ENCODE measurements at places on chromosomes 4 and X.

GRCh38 chr4:127217586-127218229, 415.0 kb upstream of the INTU start:
- H3K4me3 ChIP-seq = no peak overlapping the region
- no peaks in the 10 kb centered on the region for H3K36me3 ChIP-seq
- no peaks in the 10 kb centered on the region for H3K27me3 ChIP-seq
- H3K4me1 ChIP-seq = no peaks in the 10 kb centered on the region
- no peak for DNase-seq
- H3K27ac ChIP-seq = no peak overlapping the region

DNA sequence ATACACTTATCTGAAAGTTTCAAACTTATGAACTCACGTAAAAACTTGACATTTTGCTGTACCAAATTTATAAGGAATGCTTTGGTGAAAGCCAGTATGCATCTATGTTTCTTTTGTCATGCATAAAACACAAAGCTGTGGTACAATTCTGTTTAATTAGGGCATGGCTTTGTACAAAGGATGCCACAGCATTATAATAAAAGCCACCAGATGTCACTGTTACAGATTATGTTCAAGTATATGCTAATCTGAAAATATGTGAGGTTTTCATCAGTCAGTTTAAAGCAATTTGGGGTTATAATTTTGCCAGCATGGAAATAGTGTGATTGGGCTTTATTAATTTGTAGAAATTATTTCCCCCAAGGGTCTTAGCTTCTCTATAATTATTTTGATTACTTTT, 69.0 kb downstream of the ATOH1 start:
- no peaks in the 10 kb centered on the region for H3K27me3 ChIP-seq
- H3K4me3 ChIP-seq = no peak overlapping the region
- no peaks in the 10 kb centered on the region for H3K4me1 ChIP-seq
- no peak for DNase-seq
- H3K36me3 ChIP-seq = no peaks in the 10 kb centered on the region

DNA sequence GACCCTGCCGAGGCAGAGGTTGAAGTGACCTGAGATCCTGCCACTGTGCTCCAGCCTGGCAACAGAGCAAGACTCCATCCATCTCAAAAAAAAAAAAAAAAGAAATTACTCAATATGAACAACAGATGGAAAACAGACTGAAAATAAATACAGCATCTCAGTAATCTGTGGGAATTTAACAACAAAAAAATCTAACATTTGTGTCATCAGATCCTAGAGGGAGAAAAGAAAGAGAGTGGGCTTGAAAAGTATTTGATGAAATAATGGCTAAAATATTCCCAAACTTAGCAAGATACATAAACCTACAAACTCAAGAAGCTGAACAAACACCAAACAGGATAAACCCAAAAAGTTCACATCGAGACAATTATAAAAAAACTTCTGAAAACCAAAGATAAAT, 84.7 kb downstream of the CENPC start:
- H3K27ac ChIP-seq = no peak overlapping the region
- H3K27me3 ChIP-seq = no peaks in the 10 kb centered on the region
- H3K36me3 ChIP-seq = no peaks in the 10 kb centered on the region

DNA sequence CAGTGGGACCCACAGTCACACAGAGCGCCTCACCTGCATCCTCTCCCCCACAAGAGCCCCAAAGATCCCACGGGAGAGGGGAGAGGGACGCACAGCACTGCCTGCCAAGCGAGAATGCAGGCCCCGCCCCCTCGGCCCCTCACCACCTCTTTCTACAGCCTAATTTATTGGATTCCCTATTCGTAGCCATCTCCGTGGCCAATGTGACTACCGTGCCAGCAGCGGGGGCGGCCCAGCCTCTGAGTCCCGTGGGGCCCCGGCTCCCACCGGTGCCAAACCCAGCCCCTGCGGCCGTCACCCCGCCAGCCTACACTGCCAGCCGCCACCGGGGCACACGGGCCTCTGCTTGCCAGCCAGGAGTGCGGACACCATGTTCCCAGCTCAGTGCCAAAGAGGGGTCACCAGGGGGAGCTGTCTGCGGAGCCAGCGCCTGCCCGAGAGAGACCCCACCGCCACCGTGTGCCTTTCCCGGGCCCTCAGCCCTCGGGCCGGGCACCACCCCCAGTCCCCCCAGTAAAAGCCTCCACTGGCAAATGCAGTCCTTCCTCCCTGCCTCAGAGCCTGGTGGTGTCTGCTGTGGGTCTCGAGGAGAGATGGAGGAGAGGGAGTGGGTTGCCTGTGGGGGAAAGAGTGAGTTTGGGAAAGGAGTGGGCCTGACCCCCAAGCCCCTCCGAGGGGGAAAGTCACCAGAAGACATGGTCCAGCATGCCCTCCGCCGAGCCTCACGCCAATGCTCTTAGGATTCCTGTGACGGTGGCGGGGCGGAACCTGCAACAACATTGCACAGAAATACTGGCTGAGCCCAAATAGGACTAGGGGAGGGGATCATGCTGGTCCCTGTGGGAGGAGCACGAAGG, 19.6 kb upstream of the PLXNB3 start:
- H3K4me3 ChIP-seq = no peak overlapping the region
- H3K27me3 ChIP-seq = no peaks in the 10 kb centered on the region
- no peak for DNase-seq
- no peaks in the 10 kb centered on the region for H3K36me3 ChIP-seq

DNA sequence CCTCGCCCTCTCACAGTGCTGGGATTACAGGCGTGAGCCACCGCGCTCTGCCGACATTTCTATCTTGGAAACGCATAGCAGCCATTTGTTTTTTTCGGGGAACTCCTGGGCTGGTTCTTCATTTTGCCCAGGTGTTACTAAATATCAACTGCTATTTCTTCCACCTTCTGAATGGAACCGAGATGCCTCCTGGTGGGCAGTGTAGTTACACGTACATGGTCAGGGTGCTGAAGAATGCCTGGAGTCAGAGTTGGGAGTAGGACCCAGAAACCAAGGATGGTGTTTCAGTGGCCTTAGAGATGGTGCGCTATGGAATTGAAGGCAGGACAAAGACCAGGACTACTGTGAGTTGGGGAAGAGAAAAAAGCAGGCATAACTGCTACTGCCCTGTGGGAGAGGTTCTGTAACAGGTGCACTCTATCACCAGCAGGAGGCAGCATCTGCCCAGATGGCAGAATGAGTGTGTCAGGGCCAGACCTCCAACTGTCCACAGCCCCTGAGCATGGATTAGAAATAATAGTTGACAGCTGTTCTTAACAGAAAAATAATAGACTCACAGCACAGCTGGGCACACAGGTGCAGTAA, 81.7 kb downstream of the ZC4H2 start:
- H3K27me3 ChIP-seq = no peaks in the 10 kb centered on the region
- H3K27ac ChIP-seq = no peak overlapping the region
- DNase-seq = no peak
- no peaks in the 10 kb centered on the region for H3K36me3 ChIP-seq
- H3K4me3 ChIP-seq = no peak overlapping the region
- H3K4me1 ChIP-seq = no peaks in the 10 kb centered on the region
